Neural crest cell (in vitro differentiated cells): ENCODE measurements at places on chromosomes 5 and 9. TPM values are rescaled to one million over a fixed set of nuclear protein-coding genes. Genes with fewer than 3 reads are reported as not detected.

C5orf63 gene
- total RNA-seq: 2.3 and 3.0 TPM in 2 replicates

OTP gene
- 2.1 and 3.1 TPM in 2 replicates for total RNA-seq

SLC46A2 gene
- total RNA-seq: not detected in 2 replicates

NR6A1 gene
- total RNA-seq: 60.7 and 63.7 TPM in 2 replicates

RMI1 gene
- 37.3 and 37.6 TPM in 2 replicates for total RNA-seq

FABP6 gene
- total RNA-seq: 1.3 and 1.5 TPM in 2 replicates

CDC14B gene
- total RNA-seq: 29.2 and 30.5 TPM in 2 replicates

CRHBP gene
- total RNA-seq: 0.20 and 0.21 TPM in 2 replicates

SPINK5 gene
- 10.6 and 12.9 TPM in 2 replicates for total RNA-seq

INSL4 gene
- not detected in 2 replicates for total RNA-seq

OLFML2A gene
- 0.09 and 0.14 TPM in 2 replicates for total RNA-seq

PCA3 gene
- total RNA-seq: not detected in 2 replicates

GADD45G gene
- 11.9 and 13.3 TPM in 2 replicates for total RNA-seq

CTXN3 gene
- not detected in 2 replicates for total RNA-seq

OR5C1 gene
- total RNA-seq: not detected in 2 replicates

TAF11L13 gene
- total RNA-seq: not detected in 2 replicates

SEPTIN8 gene
- total RNA-seq: 71.1 and 71.4 TPM in 2 replicates

DMGDH gene
- total RNA-seq: not detected in 2 replicates

SPARC gene
- 422 and 435 TPM in 2 replicates for total RNA-seq

TSSK1B gene
- 0.16 and 0.23 TPM in 2 replicates for total RNA-seq

ZNF782 gene
- 7.9 and 8.7 TPM in 2 replicates for total RNA-seq

PKD2L2 gene
- not detected in 2 replicates for total RNA-seq

ARID3C gene
- 0.68 TPM in 1 of 2 replicates, not detected in the other for total RNA-seq

ADCY2 gene
- total RNA-seq: 2.1 and 3.5 TPM in 2 replicates

CCNJL gene
- 28.7 and 29.7 TPM in 2 replicates for total RNA-seq

FOXD4L5 gene
- total RNA-seq: 0.34 and 0.37 TPM in 2 replicates

ZNF354C gene
- 11.6 and 12.2 TPM in 2 replicates for total RNA-seq

EGFL7 gene
- total RNA-seq: 14.1 and 16.8 TPM in 2 replicates
